ENCODE measurements at places on chromosomes 5 and 9. TPM values are rescaled to one million over a fixed set of nuclear protein-coding genes. Genes with fewer than 3 reads are reported as not detected.

- peaks cover 23% of the 10 kb centered on the region for H3K4me1 ChIP-seq
- peaks cover 70% of the 10 kb centered on the region for H3K36me3 ChIP-seq
- DNase-seq = no peak
- no peak overlapping the region for H3K4me3 ChIP-seq
Observed at GRCh38 chr9:136334541-136334940, 7.2 kb downstream of the GPSM1 start.

- no peaks in the 10 kb centered on the region for H3K27me3 ChIP-seq
- H3K4me3 ChIP-seq = no peak overlapping the region
- H3K4me1 ChIP-seq = peaks cover 7% of the 10 kb centered on the region
Observed at GRCh38 chr9:105007143-105007542, 79.2 kb upstream of the ABCA1 start.

DNA sequence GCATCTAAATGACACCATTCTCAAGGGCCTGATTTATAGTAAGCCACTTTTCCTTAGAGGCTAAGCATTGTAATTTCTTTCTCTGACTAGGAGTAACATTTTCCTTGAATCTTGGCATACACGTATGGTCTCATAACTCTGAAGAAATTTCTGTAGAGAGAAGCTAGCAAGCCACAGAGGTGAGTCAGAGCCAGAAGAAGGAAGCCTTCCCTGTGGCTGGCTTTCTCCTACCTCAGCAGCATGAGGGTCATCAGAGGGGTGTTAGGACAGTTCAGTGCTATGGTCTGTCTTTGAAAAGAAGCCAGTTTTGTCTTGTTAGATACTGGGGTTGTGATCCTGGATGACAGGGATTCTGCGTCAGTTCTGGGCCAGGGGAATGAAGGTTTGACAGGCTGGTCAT is 3.2 kb downstream of the SNX30 start:
- H3K4me3 ChIP-seq = no peak overlapping the region
- H3K4me1 ChIP-seq = peaks cover 24% of the 10 kb centered on the region
- peak overlapping the region; percentile 72 for H3K27ac ChIP-seq
- DNase-seq = peak; percentile 94

GRCh38 chr9:92564982-92565381 is 29.2 kb upstream of the ECM2 start:
- peaks cover 14% of the 10 kb centered on the region for H3K4me1 ChIP-seq
- no peak overlapping the region for H3K27ac ChIP-seq
- no peaks in the 10 kb centered on the region for H3K36me3 ChIP-seq
- no peaks in the 10 kb centered on the region for H3K27me3 ChIP-seq
- peak; percentile 47 for DNase-seq

GRCh38 chr9:134403682-134404301 is 77.5 kb downstream of the RXRA start:
- peaks cover 30% of the 10 kb centered on the region for H3K4me1 ChIP-seq
- DNase-seq = peak; percentile 87
- peak overlapping the region; percentile 33 for H3K27ac ChIP-seq
- peaks cover 8% of the 10 kb centered on the region for H3K36me3 ChIP-seq

GRCh38 chr9:133793471-133793870 is 55.3 kb upstream of the SARDH start:
- H3K27ac ChIP-seq = no peak overlapping the region
- no peaks in the 10 kb centered on the region for H3K27me3 ChIP-seq
- H3K4me1 ChIP-seq = peaks cover 2% of the 10 kb centered on the region
- no peak for DNase-seq
- H3K4me3 ChIP-seq = no peak overlapping the region
- peaks cover 27% of the 10 kb centered on the region for H3K36me3 ChIP-seq

SAXO1 gene
- under 0.01 TPM for total RNA-seq

IL17B gene
- 0.28 TPM for total RNA-seq

OGN gene
- not detected for total RNA-seq

HTR4 gene
- not detected for total RNA-seq

Measured in IMR-90 (cell line).